ENCODE measurements at places on chromosomes 7 and 10.

DNA sequence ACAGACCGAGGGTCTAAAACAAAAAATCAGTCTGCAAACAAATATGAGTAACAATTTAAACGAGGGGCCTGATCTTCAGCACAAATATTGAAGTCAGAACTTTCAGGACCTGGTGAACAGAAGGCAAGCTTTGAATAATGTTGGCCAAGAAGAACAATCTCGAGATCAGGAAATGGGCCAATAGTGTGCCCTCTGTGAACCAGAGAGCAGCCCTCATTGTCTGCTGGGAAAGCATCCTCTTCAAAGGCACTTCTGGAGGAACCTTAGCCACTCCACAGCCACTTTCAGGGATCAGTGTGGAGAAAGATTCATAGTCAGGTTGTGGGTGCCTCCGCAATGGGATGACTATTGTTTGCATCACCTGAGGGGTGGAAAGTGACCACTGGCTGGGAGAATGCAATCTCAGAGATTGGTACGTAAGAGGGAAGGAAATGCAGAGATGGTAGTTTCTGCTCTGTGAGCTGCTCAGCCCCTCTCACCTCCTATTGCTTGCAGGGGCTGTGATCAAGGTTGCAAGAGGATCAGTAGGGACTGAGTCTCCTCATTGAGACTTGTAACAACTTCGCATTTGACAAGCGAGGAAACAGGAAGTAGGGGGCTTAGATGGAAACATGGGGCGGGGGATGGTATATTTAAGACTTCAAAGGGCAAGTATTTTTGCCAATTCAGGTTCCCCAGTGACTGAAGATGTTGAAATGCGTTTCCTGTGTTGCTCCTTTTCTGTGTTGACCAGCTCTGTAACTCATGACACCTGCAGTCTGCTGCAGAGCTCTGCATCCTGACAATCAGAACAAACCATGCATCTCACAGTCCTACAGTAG, 28.4 kb upstream of the IFRD1 start:
- DNase-seq, result no peak

DNA sequence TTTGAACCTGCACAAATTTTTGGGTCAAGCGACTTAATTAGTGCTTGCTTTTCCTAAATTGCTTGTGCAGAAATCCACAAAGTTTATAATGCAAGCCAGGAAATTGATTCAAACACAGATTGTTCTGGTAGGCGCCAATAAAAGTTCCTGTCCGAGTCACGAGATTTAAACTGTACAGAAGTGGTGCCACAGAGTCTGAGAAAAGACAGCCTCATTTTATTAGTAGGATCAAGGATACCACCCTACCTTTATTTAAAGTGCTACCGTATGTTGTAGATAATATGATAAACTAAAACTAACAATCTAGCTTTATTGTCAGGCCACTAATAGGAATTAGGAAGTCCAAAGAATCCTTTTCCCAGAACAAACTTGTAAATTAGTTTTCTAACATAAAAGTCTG, 696.7 kb downstream of the TNS3 start:
- no peak for DNase-seq

DNA sequence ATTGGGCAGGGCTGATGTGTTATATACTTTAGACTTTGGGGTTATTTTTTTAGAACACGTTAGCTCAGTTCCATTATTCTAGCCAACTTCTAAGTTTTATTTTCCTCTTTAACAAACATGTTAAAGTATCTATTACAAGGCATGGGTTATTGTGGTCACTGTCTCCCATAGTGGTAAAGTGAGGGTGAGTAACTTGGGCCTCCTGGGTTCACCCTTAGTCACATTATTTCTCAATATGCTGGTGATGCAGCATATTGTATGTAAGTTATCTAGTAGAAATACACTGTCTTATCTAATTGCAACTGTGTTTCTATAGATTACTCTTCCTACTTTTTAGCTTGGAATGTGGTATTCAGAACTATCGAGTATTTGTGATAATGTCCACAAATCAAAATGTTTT, 65.9 kb downstream of the BBS9 start:
- DNase-seq, result no peak

- no peak for DNase-seq
These were observed 710.1 kb downstream of the PARD3 start for GRCh38 chr10:34104829-34105572.

DNA sequence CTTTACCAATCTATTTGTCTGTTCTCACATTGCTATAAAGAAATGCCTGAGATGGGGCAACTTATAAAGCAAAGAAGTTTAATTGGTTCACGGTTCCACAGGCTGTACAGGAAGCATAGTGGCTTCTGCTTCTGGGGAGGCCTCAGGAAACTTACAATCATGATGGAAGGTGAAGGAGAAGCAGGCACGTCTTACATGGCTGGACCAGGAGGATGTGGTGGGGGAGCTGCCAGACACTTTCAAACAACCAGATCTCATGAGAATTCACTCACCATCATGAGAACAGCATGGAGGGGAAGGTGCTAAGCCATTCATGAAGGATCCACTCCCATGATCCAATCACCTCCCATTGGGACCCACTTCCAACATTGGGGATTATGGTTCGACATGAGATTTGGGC, 64.8 kb upstream of the SEPHS1 start:
- DNase-seq, result no peak

GRCh38 chr7:64619705-64620104, 46.2 kb upstream of the ZNF107 start:
- no peak for DNase-seq

- DNase-seq, result peak; percentile 49
These were observed at the start of gene NKX2-3 for GRCh38 chr10:99532687-99533495. Gene NKX2-3 (plus strand): TSS chr10:99532942. CDS start chr10:99533132, 190 bp downstream.

GRCh38 chr7:45888185-45888992, at the start of gene IGFBP1:
Gene IGFBP1 (plus strand): TSS chr7:45888488. CDS start chr7:45888653, 165 bp downstream.
- DNase-seq, result no peak

DNA sequence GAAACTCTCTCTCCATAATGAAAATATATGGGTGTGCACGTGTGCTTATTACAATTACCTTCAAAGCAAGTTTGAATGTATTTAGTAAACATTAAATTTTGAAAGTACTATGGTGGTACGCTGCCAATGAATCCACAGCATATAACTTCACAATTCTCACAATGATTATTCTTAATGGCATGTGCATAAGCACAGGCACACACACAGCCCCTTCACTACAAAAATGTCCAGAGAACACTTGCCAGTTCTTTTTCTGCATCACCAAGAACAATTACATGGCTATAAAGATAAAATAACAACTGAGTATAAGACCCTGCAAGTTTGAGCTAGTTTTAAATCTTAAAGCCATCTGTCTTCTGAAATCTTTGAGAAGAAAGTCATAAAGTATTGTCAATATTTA, 22.2 kb downstream of the SGCE start:
- DNase-seq, result no peak

DNA sequence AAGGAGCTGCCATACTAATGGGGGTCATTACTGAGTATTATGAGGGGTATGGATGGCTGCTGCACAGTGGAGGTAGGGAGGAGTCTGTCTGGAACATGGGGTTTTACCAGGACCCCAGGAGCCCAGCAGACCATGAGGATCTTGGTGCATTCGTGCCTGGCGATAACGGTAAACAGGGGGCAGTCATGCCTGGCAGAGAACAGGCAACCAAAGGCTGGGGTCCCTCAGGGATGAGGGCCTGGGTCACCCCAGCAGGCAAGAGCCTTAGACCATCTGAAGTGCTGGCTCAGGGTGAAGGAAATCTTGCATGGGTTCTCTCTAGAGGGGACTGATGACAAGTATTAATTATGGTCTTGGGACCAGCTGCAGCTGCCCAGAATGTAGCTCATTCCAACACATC, 46.1 kb downstream of the MYL10 start:
- no peak for DNase-seq

DNA sequence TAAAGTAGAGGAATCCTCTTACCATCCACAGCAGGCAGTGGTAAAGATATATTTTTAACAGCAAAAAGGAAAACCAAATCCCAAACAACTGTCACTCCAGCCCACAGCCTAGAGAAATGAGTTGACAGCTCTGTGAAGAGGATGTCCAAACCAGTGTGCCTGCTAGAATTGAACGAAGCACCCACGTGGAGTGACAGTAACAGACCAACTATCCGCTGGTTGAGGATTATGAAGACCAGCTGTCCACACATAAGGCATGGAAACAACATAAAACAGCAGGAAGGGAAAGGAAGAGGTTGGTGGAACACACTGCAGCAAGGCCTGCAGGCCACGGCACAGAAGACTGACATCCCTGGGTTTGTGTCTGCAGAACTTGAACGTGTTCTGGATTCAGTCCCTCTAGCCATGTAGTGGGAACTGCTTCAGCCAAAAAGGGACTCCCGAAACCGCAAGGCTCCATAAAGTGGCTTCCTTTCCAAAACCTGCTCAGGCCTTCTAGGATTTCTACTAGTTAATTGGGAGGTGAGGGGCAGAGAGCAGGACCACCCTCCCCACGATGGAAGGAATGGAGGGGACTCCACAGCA, 324.4 kb downstream of the BICC1 start:
- no peak for DNase-seq

GRCh38 chr10:127146661-127147060, 49.7 kb downstream of the INSYN2A start:
- no peak for DNase-seq

DNA sequence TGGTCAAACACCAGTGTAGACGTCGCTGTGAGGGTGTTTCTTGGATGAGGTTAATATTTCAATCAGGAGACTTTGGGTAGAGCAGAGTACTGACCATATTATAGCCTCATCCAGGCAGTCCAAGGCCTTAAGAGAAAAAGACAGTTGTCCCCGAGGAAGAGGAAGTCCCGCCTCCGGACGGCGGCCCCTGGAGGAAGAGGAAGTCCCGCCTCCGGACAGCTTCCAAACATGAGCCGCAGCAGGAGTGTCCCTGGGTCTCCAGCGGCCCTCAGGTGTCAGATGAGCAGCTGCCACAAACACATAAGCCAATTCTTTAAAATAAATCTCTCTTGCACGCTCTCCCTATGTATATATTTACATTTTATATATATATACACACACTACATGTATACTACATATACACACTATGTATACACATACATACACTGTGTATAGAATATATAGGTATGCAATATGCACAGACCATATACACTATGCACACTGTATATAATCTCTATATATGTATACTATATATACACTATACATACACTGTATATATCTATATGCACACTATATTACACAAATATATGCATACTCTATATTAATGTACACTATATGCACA, 37.5 kb downstream of the PWWP2B start:
- peak; percentile 61 for DNase-seq

GRCh38 chr10:3802526-3803265, 17.7 kb upstream of the KLF6 start:
- no peak for DNase-seq

DNA sequence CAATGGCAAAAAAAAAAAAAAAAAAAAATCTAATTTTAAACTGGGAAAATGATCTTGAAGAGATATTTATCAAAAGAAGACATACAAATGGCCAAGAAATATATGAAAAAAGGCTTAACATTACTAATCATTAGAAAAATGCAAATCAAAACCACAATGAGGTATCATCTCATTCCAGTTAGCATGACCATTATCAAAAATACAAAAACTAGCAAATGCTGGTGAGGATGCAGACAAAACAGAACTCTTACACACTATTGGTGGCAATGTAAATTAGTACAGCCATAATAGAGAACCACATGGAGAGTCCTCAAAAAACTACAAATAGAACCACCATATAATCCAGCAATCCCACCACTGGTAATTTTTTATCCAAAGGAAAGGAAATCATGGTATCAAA, 489.6 kb downstream of the TNS3 start:
- no peak for DNase-seq

DNA sequence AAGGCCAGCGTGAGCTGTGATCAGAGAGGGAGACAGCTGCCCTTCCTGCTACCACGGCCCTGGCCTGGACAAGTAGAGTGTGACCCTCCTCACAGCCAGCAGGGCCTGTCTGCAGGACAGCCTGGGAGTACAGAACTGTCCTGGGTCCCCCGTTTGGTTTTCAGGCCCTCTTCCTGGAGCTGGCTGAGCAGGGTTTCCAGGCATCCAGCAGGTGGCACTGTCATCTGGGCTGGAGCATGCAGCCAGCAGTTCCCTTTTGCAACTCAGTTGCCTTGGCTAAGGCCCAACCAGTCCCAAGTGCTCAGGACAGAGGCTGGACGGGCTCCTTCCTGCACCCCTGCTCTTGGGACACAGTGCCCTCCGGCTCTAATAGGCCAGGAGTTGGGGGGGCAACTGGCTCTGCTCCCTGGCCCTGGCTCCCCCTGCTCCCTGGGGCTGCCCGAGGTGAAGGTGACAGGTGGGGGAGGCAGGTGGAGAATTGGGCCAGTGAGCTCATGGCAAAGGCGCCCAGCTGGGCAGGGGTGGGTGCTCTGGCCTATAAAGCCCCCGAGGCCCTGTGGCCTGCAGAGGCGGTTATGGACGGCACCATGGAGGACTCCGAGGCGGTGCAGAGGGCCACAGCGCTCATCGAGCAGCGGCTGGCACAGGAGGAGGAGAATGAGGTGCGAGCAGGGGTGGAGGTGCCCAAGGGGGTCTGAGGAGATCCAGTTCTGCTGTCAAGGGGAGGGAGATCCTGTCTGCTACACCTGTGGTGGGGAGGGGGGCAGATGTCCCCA, at the start of gene ANKRD2:
ANKRD2 (plus strand) TSS at position 566 of the 776 bp plus-strand sequence; CDS start at position 576, 10 bp downstream.
- DNase-seq, result peak; percentile 46

- no peak for DNase-seq
These were observed 114.9 kb upstream of the PRSS58 start for GRCh38 chr7:142372727-142373126.

- no peak for DNase-seq
These were observed 33.9 kb downstream of the SHH start for GRCh38 chr7:155778349-155778748.

GRCh38 chr7:141695803-141696289, 6.1 kb downstream of the DENND11 start:
- no peak for DNase-seq

DNA sequence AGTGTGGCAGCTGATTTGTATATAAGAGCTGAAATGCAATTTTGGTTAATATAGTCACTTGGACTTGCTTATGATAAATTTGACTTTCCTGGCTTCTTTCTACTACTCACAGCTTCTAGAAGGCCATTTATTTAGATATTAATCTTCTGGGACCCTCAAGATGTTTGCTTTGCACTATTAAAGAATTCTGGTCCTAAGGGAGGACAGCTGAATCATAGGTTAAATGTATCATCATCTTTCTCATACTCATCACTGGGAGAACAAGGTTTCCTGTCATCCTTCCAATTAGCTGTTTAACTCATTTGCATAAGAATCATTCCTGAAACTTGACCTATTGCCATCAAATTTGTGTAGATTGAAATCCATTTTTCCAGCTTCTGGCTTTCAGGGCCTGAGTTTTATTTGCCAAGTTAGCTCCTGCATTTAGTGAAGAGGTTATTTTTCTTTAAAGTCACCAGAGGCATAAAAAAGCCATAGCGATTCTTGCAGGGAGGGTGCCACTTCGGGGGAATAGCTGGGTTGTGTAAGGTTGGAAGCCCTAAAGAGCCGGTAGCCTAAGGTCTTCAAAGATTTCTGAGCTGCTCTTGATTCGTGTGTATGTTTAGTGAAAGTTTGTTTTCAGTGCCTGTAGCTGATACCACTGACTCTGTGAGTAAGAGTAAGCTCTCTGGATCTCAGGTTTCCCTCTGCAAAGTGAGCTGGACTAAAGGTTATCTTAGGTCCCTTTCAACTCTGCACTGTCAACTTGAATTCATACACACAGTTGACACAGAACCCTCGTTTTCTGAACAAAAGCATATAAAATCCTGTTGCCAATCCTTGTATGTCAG, 4.3 kb downstream of the MAP3K8 start:
- DNase-seq, result no peak

GRCh38 chr10:21813946-21814345, 189.6 kb downstream of the DNAJC1 start:
- DNase-seq, result no peak

GRCh38 chr10:102949916-102950315, 31.8 kb downstream of the CNNM2 start:
- DNase-seq, result no peak

GRCh38 chr10:78471326-78471722, 437.7 kb downstream of the RPS24 start:
- DNase-seq, result no peak
